Activated CD8-positive, alpha-beta memory T cell treated with anti-CD3 and anti-CD28 coated beads for 4 hours (primary cell): ENCODE measurements at places on chromosomes 4 and X.

- DNase-seq: no peak
Observed at GRCh38 chrX:50718776-50719175, 95.2 kb downstream of the SHROOM4 start.

DNA sequence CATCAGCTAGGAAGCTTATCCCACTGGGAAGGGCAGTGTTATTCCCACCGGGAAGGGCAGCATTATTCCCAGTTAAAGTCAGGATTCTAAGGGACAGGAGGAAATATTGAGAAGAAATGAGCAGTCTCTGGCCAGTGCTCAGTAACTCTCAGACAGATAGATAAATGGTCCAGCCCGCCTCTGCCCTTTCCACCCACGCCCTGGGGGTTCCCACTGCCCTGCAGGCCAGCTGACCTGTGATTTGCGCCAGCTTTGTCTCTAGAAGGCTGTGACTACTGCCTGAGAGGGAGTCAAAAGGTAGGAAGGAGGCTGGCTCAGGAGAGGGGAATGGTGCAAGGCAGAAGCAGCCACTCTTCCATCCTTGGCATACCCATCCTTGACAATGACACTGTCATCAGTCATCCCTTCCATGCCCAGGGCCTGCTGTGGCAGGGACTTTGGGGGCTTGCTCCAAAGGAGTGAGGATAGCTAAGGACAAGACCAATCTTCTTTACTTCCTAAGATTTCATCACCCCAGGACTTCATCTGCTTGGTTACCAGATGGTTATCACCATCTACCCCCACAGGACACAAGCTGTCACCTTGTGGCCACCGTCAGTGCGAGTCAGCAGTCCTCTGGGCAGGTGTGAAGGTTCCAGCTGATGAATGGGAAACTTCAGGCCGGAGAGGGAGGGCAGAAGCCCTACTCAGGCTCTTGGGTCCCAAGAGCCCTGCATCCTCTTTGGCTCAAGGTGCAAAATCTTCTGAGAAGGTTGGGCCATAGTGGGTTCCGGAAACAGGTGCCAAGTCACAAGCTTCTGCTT is 49.5 kb downstream of the SEPSECS start:
- no peak for DNase-seq

- DNase-seq: no peak
Observed at GRCh38 chrX:66024092-66024467, 15.8 kb downstream of the VSIG4 start.

DNA sequence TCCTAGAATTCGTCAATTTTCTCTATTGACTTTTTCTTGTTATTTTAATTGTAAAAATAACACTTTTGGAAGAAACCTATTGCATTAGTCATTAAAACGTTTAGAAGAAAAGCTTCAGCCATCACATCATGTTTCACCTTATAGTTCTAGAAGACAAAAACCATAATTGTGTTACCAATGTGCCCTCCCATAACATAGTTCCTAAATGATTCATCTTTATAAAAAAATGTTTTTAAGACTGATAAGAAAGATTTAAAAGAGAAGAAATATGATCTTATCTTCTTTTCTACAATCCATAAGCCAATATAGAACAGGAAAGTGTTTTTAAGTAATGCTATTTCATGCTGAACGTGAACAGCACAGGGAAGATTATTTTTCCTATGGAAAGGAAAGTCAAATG is 316.6 kb upstream of the NDST4 start:
- DNase-seq: no peak

- DNase-seq: no peak
Observed at GRCh38 chrX:1185561-1185960, 26.9 kb downstream of the CRLF2 start.

- no peak for DNase-seq
Observed at GRCh38 chr4:113781439-113782040, 20.0 kb upstream of the CAMK2D start.

DNA sequence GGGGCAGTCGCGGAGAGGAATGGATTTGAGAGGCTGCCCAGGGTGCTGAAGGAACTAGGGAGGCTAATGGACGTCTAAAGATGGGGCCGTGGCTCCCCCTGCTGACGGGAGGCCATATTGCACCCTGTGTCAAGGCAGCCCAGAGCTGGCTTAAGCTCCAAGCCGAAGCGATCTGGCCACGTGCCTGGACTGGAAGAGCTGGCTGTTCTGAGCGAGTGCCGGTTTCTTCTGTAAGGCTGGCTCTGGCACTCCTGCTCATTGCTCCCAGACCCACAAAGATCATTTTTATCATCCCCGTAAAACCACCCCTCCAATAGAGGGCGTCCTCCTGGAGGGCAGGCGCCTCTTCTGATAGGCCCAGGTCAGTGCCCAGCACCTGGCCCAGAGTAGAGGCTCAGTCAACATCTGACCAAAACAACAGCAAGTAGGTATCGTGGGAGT is 5.6 kb downstream of the PNCK start:
- peak; percentile 51 for DNase-seq

GRCh38 chr4:41528512-41529205 is 9.3 kb upstream of the LIMCH1 start:
- no peak for DNase-seq

DNA sequence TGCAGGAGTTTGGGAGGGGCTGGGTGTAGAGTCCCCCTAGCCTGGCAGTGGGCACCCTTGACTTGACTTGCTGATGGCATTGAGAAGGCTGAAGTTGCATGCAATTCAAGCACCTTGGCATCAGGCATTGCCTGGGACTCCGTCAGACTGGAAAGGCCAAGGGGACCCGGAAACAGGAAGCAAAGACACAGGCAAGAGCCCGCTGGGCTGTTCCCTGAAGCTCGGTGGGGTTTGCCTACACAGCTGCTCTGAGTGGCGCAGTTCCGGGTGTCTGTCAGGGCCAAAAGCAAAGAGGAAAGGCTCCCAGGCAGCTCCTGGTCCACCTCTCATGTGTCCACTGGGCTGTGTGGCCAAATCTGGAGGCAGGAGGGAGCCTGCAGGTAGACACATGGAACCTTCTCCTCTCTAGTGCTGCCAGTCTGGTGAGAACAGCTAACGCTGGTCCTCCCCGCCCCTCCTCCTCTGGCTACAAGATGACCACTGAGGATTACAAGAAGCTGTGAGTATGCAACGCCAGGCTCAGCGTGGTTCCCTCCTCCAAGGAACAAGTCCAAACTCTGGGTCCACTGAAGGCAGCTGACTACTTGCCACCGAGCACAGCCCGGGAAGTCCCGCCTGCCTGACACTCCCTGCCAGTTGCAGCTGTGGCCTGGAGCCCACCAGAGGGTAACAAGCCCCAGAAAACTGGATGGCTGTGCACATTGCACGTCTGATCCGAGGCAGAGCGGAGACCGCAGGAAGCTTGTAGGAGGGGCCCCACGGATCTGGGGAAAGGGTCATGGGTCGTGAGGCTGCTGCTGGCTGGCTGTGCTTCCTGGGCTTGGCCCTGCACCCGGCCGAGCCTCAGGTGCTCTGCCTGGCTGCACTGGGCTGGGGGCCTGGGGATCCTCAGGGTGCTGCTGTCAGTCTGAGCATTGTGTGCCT is 20.1 kb downstream of the ZNF185 start:
- no peak for DNase-seq

- DNase-seq: no peak
Observed at GRCh38 chr4:168514249-168514852, 17.5 kb downstream of the PALLD start.
